ENCODE measurements at places on chromosomes 1 and 21.

GRCh38 chr1:29809446-29810120, 573.3 kb downstream of the PTPRU start:
- no peak for DNase-seq

- peak; percentile 80 for DNase-seq
Observed at GRCh38 chr1:106755682-106756406, 300.6 kb upstream of the PRMT6 start.

GRCh38 chr1:192524223-192524622, 51.4 kb upstream of the RGS1 start:
- no peak for DNase-seq

DNA sequence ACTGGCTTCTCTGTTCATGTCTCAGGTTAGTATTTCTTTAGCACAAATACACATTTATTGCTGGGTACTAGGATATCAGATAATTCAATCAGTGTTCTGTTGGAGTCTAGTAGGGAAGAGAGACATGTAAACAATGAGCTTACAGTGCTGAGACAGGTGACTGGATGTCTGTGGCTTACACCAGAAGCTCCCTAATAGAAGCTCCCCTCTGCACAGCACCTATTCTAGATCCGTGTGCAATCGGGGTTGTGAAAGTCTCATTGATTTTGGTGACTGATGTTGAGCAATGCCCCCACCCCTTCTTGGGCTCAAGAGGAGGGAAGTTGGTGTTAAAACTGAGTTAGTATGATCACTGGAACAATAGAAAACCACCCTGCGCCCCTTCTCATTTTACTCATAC, 279.2 kb downstream of the RPS6KC1 start:
- no peak for DNase-seq

- DNase-seq = no peak
Observed at GRCh38 chr1:51750729-51751128, 127.8 kb downstream of the NRDC start.

DNA sequence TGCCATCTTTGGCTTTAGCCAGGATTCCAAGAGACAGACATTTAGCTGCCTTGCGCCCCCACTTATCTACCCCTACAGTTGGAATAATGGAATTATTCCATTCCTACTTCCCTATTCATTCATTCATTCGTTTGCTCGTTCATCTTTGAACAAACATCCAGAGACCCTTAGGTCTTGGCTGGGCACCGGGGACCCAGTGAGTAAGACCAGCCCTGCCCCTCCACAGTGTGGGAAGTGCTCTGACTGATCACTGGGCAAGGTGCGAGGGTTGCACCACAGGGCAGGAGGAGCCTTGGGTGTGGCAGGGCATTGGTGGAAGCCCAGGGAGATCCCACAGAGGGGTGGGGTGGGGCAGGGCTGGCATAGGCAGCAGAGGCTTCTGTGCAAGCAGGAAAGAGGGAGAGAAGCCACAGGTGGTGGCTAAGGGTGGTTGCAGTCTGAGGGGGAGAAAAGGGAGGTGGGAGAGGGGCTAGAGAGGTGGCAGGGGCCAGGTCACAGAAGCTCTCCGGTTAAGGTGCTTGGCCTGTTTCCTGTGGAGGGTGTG, 35.0 kb upstream of the TMEM61 start:
- DNase-seq = no peak

DNA sequence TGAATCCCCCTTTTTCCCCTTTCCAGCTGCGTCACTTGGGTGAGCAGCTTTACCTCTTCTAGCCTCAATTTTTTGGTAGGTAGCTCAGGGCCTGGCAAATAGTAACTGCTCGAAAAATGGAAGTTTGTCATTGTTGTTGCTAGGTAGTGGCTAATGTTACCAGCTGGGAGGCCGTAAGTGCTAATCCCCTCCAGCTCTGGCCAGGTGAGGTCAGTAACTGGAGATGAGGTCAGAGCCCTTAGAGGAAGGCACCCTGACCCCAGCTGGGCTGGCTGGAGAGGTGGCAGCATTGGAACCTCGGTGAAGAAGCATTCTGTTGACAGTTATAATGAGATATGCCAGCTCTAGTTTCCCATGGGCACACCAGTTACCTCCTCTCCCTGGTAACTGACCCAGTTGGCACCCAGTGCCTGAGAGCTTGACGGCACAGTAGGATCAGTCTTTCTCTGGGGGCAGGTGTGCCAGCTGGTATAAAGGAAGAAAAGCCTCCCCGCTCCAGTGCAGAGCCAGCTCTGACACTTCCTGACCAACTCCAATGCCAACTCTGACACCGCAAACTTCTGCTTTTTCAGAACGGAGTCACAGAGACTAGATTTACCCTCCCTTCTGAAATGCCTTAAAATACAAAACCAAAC, 35.0 kb upstream of the SLC2A1 start:
- no peak for DNase-seq

- no peak for DNase-seq
Observed at GRCh38 chr1:151511636-151512215, 539 bp downstream of the CGN start.

GRCh38 chr1:26579681-26580111, 50.1 kb downstream of the RPS6KA1 start:
- DNase-seq = no peak

DNA sequence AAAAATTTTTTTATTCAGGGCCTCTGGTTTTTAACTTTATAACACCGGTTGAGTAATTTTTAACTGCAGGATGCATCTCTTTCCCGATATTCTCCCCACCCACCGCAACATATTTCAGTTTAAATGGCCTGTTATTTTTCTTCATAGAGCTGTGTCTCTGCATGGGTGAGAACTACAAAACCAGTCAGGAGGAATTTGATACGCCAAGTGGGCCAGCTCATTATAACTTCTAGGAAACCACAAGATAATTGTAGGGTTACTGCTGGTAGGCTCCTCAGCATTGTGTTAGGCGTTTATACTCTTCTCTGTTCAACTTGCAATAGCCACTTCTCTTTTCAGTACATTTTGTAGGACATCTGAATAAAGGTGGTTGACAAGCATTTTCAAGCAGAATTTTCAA, 169.7 kb downstream of the PBX1 start:
- DNase-seq = peak; percentile 70

DNA sequence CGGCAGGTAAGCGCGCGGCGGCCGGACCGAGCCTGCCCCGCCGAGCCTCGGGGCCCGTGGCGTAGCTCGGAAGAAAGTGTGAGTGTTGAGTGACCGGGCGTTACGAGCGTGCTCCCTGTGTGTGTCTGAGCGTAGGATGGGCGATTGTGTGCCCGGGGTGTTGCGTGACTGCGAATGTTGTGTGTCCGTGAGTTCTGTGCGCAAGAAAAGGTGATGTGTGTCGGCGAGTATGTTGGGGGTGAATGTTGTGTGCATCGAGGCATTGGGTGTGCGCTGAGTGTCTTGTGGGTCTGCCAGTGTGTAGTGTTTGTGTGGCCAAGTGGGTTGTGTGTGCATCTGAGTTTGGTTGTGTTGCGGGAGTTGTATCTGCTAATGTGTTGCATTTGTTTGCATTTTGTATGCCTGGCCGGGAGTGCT, 398 bp downstream of the PTPRU start:
- DNase-seq = no peak

GRCh38 chr21:21290751-21291150, 292.5 kb downstream of the NCAM2 start:
- DNase-seq = no peak

GRCh38 chr1:112515311-112516009, 6.7 kb downstream of the WNT2B start:
- DNase-seq = peak; percentile 76

DNA sequence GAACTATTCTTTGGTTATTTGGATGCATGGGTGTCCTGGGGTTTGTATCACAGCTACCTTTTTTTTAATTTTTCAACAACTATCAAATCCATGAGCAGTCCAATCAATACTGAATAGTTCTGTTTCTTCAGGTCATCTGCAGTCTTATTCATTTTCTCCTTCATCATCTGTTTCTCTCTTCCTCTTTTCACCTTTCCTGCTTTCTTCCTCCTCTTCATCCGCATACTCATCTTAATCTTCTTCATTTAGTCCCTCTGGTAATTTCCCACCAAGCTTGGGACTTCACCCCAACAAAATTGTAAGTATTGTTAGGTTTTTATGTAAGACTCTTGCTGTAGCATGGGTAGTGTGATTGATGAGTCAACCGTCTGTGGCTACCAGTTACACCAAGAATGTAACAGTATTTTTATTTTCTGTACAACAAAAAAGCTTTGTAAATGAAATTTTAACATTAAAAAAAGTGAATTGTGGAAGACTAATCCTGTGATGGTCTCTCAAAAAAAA, 184.1 kb upstream of the RNPC3 start:
- DNase-seq = no peak

DNA sequence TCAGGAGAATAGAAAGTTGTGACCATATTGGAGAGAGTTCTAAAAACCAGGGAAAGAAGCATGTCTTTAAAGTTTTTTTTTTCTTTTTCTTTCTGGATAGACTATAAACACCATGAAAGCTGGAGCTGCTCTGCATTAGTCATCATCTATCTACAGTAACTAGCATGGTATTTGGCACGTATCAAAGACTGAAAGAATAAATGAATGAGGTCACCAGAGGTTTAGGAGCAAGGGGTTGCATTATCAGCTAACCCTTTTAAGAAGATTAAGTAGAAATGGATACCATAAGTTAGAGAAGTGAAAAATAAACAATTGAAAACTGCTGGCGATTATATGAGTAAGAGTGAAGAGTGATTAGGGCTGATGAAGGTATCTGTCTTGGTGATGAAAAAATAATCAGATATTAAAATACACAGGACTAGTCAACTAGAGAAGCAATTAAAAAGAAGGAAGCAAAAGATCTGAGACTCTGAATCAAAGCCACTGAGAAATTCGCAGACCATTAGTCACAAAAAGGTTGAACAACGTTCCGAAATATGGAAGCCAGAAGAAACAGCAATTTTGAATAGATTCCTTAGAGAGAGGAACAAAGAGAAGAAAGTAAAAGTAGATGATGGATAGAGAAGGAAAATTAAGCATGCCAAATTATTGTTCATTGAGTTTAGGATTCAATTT, 536.4 kb downstream of the DPYD start:
- peak; percentile 68 for DNase-seq

DNA sequence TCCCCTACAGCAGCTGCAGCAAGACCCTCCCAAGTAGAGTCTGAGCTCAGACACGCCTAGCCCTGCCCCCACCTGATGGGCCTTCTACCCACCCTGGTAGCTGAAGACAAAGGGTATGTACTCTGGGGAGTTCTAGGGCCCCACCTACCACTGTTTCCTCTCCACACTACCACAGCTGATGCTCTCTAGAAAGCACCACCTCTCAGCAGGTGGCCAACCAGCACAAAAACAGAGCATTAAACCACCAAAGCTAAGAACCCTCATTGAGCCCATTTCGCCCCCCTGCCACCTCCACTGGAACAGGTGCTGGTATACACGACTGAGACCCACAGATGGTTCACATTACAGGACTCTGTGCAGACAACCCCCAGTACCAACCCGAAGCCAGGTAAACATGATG, 258.9 kb downstream of the SETD4 start:
- no peak for DNase-seq

GRCh38 chr1:51877434-51878307, 856 bp downstream of the NRDC start:
- no peak for DNase-seq

- no peak for DNase-seq
Observed at GRCh38 chr1:175889848-175890247, 146.5 kb upstream of the TNR start.

DNA sequence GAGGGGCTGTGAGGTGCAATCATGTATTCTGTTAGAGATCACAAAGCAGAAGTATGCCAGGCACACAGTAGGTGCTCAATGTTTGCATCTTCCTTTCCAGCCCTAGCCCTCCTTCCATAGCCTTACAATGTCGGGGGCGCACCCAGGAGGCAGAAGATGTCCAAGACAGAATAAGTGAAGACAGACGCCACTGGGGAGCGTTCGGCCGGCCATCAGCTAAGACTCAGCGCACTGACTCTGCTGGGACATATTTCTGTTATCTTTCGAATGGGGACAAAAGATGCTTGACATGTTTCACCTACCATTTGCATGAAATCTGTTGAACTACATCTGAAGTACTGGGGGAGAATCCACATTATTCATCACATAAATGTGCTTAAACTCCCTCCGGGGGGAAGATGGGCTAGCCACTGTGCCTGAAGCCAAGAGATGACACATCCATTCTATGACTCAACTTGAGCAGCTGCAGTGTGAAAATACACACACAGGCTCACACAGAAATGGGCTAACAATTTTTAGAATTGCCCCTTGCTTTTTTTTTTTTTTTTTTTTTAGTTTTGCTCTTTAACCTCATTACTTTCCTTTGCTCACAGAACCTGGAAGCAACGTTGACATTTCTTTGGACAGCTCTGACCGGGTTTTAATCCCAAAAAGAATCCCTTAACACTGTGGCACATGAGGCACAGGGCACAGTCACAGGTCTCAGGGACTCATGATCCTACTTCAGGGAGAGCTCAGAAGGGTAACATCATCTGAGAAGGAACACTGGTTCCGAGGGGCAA, 7.9 kb downstream of the TIAM1 start:
- peak; percentile 89 for DNase-seq

GRCh38 chr1:236132420-236133046, 9.8 kb upstream of the GPR137B start:
- DNase-seq = no peak

DNA sequence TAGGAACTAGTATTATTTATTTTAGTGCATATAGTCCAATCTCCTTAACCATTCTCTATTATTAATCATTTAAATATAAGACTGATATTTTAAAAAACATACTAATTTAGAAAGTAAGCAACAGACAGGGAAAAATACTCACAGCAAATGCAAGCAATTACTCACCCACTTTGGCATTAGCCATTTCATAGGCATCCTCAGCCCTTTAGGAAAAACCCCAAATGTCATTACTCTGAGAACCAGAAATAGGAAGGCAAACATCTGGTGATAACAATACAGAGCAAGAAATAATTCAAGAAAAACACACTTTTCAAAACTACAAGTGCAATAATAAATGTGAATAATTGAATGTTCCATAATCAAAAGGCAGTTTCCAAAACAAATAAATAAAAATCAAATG, 545.1 kb downstream of the PLPP3 start:
- no peak for DNase-seq

DNA sequence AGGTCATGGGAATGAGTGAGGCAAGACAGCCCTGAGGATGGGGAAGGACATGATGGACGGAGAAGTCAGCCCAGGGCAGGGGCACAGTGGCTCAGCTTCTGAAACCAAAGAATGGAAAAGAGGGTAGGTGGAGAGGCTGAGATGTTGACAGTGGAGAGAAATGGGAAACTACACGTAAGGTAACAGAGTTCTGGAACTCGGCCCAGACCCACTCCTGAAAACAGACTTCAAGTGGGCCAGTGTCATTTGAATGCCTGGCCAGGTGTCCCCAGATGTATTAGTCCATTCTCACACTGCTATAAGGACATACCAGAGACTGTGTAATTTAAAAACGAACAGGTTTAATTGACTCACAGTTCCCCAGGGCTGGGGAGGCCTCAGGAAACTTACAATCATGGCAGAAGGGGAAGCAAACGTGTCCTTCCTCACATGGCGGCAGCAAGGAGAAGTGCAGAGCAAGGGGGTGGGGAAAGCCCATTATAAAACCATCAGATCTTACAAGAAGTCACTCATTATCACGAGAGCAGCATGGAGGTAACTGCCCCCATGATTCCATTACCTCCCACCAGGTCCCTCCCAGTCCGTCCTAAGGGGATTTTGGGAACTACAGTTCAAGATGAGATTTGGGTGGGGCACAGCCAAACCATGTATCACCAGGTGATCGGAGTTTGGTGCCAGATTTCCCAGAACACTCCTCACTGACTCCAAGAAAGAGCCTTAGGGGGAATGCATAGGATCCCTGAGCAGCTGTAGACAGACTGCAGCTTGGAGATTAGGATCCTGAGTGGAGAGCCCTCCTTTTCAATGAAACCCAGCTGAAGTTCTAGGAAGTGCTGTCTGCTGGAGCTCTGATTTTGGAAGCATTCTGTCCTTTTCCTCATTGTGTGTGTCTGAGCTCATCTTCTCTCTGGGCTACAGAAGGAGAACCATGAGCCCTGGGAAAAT, 40.3 kb downstream of the FHAD1 start:
- no peak for DNase-seq

GRCh38 chr1:155186794-155187455, 13.3 kb downstream of the TRIM46 start:
- no peak for DNase-seq
